Thymus (tissue), 14 donors: ENCODE measurements at places on chromosomes 1 and 21. TPM values are rescaled to one million over a fixed set of nuclear protein-coding genes. Genes with fewer than 3 reads are reported as not detected.

GRCh38 chr1:67536957-67537666, 106.9 kb upstream of the SERBP1 start:
- no peaks in the 10 kb centered on the region for H3K4me1 ChIP-seq
- DNase-seq = no peak
- no peaks in the 10 kb centered on the region for H3K36me3 ChIP-seq
- no peaks in the 10 kb centered on the region for H3K27me3 ChIP-seq

- no peak for DNase-seq
- H3K27ac ChIP-seq = no peak overlapping the region
- H3K4me3 ChIP-seq = no peak overlapping the region
- no peaks in the 10 kb centered on the region for H3K4me1 ChIP-seq
- no peaks in the 10 kb centered on the region for H3K36me3 ChIP-seq
These were observed 11.8 kb upstream of the SOD1 start for GRCh38 chr21:31647650-31648049.

DNA sequence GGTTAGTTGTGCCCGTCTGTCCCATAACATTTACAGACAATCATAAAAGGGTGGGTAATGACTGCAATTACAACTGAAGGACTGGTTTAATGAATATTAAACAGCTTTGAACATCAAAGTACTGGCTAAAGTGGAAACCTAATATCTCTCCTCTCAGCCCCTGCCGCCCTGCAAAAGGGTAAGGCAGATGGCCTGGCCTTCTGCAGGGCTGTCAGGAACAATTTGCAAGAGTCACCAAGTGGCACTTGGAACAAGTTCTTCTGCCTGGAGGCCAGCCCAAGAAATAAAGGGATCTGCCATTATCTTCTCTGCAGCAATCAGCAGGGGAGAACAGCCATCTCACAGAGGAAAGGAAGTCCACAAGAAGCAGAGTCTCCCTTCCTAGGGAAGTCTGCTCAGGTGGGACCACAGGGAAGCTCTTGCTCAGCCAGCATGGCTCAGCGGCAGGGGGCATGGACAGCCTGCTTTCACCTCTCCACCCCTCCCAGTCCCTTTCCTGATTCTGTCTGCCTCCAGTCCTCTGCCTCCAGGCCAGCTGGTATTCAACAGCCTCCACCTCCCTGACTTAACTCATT, 96.1 kb downstream of the TRABD2B start:
- H3K36me3 ChIP-seq = no peaks in the 10 kb centered on the region
- H3K27me3 ChIP-seq = no peaks in the 10 kb centered on the region
- no peak overlapping the region for H3K27ac ChIP-seq
- no peak overlapping the region for H3K4me3 ChIP-seq
- no peak for DNase-seq
- no peaks in the 10 kb centered on the region for H3K4me1 ChIP-seq

DNA sequence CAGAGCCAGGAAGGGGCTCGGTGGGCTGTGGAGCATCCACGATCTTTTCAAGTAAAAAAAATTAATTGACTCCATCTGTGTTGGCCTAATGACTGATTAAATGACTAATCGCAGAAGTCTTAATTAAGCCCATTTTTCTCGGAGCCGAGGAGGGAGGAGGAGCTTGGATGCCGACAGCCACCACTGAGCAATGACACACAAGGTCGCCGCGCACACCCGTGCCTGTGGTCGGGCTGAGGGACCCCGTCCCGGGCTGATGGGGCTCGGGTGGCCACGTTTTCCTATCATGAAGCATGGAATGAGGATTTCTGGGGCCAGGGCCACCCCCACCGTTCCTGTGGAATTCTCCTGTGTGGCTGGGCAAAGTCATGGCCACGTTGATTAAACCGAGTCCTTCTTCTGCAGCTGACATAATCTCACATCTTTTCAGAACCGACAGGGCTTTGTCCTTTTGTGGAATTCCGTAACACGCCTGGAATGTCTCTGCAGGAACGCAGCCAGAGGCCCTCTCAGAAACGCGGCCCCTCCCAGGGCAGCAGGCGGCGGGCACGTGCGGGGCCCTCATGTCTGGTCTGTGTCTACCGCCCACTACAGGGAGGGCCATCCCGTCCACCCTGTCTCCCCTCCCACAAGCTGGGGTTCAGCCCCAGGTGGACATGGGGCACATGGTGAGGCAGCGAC, 60.7 kb downstream of the MORN1 start:
- no peaks in the 10 kb centered on the region for H3K27me3 ChIP-seq
- H3K4me1 ChIP-seq = peaks cover 2% of the 10 kb centered on the region
- no peak for DNase-seq
- H3K27ac ChIP-seq = no peak overlapping the region

- H3K4me1 ChIP-seq = peaks cover 7% of the 10 kb centered on the region
- H3K27ac ChIP-seq = peak overlapping the region; percentile 100
- H3K27me3 ChIP-seq = no peaks in the 10 kb centered on the region
- H3K36me3 ChIP-seq = no peaks in the 10 kb centered on the region
These were observed 709 bp downstream of the ZNF644 start for GRCh38 chr1:91020967-91021685.

DNA sequence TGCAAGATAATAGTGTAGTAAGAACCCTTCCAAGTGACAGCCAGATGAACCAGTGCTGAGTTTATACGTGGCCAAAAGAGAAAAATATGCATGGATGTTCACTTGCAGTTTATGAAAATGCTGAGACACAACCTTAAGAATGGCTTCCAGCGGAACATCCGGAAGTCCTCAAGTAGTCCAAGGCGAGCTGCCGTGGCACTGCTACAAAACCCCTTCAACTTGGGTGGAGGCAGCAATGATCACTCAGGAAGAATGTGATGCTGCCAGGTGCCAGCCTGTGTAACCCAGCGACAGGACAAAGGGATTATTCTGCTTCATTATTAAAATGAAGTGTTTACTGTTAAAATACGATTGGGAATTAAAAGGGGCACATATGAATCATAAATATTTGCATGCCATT, 179.6 kb downstream of the RUNX1 start:
- H3K4me1 ChIP-seq = no peaks in the 10 kb centered on the region
- no peak for DNase-seq
- H3K27me3 ChIP-seq = no peaks in the 10 kb centered on the region
- H3K27ac ChIP-seq = no peak overlapping the region

DNA sequence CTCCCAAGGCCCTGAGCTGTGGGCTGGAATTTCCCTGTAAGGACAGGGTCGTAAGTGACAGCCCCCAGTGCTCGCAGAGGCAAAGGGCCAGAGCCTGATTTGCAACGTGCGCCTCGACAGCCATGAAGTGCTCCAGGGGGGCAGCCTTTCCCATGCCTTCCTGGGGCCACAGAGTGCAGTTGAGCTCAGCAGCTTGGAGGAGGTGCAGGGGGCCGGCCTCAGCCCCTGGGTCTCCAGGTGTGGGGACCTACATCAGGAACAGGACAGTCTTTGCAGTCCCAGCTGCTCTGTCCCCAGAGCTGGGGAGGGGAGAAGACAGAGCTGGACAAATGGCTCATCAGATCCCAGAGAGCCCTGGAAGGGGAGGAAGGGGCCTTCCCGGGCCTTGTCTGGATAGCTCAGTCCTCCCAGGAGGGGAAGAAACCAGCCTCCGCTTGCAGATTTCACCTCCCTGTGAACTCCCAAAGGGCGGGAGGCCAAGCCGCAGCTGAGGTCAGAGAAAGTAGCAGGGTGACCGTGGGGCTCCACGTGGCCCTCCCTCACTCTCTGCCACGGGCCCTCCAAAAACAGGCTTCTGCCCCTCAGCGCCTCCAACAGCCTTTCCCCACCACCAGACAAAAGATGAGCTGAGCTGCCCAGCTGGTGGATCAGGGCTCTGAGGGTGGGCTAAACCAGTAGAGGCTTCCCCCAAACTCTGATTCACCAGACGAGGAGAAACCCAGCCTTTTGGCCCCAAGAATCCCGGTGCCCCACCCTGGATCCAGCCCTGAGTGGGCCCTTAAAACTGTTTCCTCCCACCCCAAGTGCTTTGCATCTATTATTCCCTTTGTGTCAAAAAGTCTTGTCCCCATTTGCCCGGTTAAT, 76.5 kb downstream of the DHRS3 start:
- no peaks in the 10 kb centered on the region for H3K4me1 ChIP-seq
- no peaks in the 10 kb centered on the region for H3K27me3 ChIP-seq
- H3K36me3 ChIP-seq = no peaks in the 10 kb centered on the region
- no peak overlapping the region for H3K4me3 ChIP-seq
- DNase-seq = no peak
- no peak overlapping the region for H3K27ac ChIP-seq

DNA sequence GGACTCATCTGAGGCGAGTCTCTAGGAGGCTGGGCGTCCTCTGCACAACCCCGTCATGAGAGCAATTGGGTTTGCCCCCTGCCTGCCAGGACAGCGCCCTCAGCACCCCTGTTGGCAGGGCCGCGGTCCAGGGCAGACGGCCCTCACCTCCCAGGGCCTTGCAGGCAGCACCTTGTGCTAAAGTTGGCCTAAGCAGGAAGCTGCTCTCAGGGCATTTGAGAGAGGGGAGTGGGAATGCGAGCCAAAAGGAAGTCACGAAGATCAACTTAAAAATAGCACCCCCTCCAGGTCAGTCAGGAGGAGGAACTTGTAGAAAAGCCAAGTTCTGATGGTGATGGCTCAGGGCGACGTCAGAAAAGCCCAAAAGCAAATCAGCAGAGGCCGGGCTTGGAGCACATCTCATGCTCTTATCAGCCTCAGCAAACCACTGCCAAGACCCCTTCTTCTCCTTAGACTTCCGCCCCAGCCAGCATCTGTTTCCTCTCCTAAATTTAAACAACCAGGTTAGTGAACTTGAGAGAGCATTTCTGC, 12.6 kb upstream of the ADORA3 start:
- H3K4me3 ChIP-seq = peak overlapping the region; percentile 43
- peak overlapping the region; percentile 66 for H3K27ac ChIP-seq
- peaks cover 56% of the 10 kb centered on the region for H3K4me1 ChIP-seq
- H3K36me3 ChIP-seq = no peaks in the 10 kb centered on the region

Gene DDI2
- 10.5 TPM for polyA plus RNA-seq

Gene ATXN7L2
- 19.6 TPM for polyA plus RNA-seq

Gene DCLRE1B
- 2.9 TPM for polyA plus RNA-seq

Gene B3GALT2
- polyA plus RNA-seq = 0.21 TPM
